ENCODE measurements at places on chromosomes 7 and 10.

- no peak for DNase-seq
Observed at GRCh38 chr7:150307129-150307528, 16.0 kb upstream of the LRRC61 start.

- DNase-seq, result no peak
Observed at GRCh38 chr7:50754241-50754640, 28.5 kb downstream of the GRB10 start.

GRCh38 chr10:35351021-35351420, 14.7 kb downstream of the CCNY start:
- no peak for DNase-seq

DNA sequence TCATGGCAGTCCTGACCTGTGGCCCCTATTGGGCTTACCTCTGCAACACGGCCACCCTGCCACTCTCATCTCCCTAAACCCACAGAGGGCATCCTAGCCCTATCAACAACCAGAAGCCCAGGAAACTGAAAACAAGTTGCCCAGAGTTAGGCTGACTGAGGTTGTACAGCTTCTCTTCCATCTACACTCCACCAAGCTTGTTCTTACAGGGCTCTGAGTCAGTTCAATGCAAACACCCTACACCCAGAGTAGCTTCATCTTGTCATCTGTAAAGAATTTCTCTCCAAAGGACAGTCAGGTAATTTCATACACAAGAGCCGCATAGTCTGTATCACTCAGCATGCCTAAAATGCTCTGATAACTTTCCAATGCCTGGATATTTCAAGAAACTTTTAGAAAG, 175.4 kb downstream of the ARID5B start:
- peak; percentile 52 for DNase-seq

- DNase-seq, result no peak
Observed at GRCh38 chr7:2661602-2662272, 26.3 kb upstream of the AMZ1 start.

DNA sequence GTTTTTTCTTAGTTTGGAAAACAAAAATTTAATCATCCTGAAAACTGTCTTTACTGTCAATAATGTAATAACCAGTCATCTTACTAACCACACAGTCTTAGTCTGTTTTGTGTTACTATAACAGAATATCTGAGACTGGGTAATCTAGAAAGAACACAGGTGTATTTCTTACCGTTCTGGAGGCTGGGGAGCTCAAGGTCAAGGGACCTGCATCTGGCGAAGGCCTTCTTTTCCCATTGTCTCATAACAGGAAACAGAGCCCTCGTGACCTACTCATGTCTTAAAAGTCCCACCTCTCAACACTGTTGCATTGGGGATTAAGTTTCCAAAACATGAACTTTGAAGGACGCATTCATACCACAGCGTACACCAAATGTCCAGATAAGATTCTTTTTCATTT, 932.3 kb downstream of the CNTNAP2 start:
- no peak for DNase-seq
